ENCODE measurements at places on chromosomes 1 and 21. TPM values are rescaled to one million over a fixed set of nuclear protein-coding genes. Genes with fewer than 3 reads are reported as not detected.

FMO3 gene
- total RNA-seq: 0.48 TPM

TP73 gene
- 0.63 TPM for total RNA-seq

TMPRSS15 gene
- total RNA-seq: not detected

FHAD1 gene
- 2.0 TPM for total RNA-seq

DIRAS3 gene
- 3.0 TPM for total RNA-seq

REN gene
- 0.26 TPM for total RNA-seq

SLC30A2 gene
- 1.7 TPM for total RNA-seq

REG4 gene
- total RNA-seq: not detected

PGLYRP3 gene
- total RNA-seq: not detected

LINGO4 gene
- total RNA-seq: 0.16 TPM

PCBP3 gene
- 4.3 TPM for total RNA-seq

All from urinary bladder (tissue), 4 donors.